ENCODE measurements at places on chromosomes 13 and 19.

DNA sequence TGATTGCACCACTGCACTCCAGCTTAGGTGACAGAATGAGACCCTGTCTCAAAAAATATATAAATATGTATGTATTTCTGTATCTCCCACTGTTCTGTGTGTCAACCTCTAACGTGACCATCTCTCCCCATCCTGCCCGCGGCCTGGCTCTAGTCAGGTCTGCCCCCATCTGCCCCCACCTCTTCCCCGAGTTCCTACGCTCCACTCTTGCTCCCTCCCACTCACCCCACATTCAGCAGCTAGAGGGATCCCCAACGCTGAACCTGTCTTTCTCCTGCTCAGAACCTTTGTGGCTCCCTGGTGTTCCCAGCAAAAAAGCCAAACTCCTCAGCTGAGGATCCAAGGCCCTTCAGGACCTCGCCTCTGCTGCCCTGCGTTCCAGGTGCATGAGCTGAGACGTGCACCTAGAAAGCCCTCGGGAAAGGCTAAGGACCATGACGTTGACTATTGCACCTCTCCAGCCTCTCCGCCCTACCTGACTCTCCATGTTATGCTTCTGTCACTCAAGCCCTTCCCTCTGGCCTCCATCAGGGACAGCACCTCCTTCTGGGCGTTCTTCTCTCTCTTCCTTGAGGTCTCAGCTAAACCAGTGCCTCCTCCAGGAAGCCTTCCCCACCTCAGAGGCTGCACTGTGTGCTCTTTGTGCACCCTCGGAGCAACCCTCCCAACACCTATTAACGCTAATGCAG is 18.1 kb downstream of the AKT2 start:
- no peak for DNase-seq

- DNase-seq, result no peak
These were observed 37.9 kb downstream of the NAXD start for GRCh38 chr13:110653271-110653670.

DNA sequence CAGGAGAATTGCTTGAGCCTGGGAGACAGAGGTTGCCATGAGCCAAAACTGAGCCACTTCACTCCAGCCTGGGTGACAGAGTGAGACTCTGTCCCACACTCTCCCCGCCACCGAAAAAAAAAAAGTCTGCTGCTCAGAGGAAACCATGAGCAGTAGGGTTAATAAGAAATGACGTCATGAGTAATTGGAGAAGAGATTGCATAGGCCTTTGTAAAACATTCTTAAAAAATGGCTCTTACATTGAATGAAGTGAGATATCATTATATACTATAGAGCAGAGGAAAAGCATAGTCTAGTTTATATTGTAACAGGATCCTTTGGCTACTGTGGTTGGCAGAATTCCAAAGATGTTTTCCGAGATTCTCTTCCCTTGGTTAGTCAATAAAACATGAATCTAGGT is 228.2 kb downstream of the PCDH20 start:
- DNase-seq, result no peak

DNA sequence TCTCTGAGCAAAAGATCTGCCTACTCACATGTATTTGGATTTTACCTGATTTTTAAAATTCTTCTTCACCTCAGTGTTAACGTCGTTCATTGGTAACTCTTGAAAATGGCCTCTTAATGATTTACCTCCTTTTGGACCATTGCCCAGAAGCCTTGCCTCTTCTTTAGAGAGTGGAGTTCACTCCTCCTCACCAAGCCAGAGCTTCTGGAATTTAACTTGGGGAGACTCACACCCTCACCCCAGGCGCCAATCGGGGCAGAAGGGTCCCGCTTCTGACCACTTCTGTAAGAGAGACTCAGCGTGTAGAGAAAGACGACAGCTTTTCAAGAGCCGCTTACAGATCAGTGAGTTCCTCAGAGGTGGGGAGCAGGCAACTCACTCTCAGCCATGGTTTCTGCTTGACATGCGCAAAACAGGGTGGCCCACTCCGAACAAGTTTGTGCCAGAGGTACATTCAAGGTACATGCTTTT is 2.7 kb downstream of the PNMA8C start:
- no peak for DNase-seq
